NCI-H446 (cell line): ENCODE measurements at places on chromosomes 11 and 22.

- DNase-seq = no peak
Observed at GRCh38 chr11:101915791-101916291, 481 bp downstream of the ANGPTL5 start.

GRCh38 chr22:37731804-37732471 is 35.1 kb downstream of the TRIOBP start:
- DNase-seq = no peak

GRCh38 chr22:46798366-46799350 is 36.2 kb downstream of the TBC1D22A start:
- peak; percentile 36 for DNase-seq

GRCh38 chr11:44986315-44986714 is 35.6 kb upstream of the TP53I11 start:
- DNase-seq = no peak

- DNase-seq = no peak
Observed at GRCh38 chr11:111582163-111582562, 20.1 kb upstream of the SIK2 start.

- DNase-seq = no peak
Observed at GRCh38 chr22:29072979-29073617, at the start of gene KREMEN1. Gene KREMEN1 (plus strand): TSS chr22:29073035. CDS start chr22:29073131, 96 bp downstream.

DNA sequence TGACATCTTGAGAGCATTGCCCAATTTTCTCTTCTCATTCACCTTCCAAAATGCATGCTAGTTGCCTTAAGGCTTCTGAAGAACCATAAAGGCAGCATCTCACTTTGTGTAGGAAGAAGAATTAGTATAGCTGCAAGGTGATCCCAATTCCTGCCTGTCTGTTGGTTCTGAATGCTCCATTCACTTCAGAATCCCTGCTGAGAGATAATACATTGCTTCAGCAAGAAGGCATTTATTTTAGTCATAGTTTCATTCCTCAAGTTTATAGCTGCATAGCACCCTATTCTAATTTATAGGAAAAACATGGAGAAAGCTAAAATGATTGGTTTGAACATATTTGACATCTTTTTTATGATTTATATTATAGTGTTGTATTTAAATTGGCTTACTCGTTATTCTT is 181.3 kb downstream of the METTL15 start:
- no peak for DNase-seq

DNA sequence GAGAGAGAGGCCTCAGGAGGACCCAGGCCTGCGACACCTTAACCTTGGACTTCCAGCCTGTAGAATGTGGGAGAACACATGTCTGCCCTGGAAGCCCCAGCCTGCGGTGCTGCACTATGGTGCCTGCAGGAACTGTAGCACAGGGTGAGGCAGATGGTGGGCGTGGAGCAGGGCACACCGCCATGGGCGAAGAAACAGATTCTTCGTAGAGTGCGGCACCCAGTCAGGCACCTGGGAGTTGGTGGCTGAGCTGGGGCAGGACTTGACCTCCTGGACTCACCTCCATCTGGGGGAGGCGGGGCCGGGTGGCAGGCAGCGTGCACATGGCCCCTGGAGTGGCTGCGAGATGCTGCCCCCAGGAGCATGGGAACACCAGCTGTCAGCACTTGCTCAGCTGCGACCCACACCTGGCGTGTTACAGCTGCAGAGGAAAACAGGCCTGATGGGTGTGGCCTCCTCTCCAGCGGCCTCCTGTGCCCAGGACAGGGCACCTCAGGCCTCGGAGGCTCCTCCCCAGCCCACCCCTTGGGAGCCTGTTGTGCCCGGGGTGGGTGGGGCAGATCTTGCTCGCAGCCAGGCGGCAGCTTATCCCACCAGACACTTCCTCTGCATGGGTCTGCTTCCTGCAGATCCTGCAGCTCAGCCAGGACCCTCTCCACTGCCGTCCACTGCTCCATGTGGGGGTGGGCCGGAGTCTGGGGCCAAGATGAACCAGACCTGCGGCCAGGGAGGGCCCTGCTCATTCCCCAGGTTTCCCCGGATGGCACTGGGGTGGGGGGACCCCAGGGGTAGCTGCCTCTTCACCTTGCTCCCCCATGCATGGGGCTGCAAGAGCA is 80.4 kb downstream of the MYEOV start:
- DNase-seq = no peak

- DNase-seq = no peak
Observed at GRCh38 chr22:46055911-46056545, 79.1 kb upstream of the WNT7B start.

DNA sequence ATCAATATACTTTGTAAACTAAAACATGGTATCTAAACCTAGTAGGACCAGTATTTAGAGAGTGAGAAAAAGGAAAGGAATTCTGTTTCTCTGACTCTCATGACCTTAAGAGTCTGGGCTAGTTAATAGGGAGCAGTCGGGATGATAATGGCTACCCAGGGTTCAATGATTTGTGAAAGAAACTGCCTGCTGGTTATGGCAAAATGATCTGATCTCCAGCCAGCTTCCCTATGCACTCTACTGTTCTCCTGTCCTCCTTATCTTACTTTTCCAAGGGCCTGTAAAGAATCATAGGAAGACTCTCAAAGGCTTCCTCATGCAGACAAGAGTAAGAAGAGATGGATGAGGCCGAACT is 193.1 kb upstream of the PITPNB start:
- DNase-seq = no peak

DNA sequence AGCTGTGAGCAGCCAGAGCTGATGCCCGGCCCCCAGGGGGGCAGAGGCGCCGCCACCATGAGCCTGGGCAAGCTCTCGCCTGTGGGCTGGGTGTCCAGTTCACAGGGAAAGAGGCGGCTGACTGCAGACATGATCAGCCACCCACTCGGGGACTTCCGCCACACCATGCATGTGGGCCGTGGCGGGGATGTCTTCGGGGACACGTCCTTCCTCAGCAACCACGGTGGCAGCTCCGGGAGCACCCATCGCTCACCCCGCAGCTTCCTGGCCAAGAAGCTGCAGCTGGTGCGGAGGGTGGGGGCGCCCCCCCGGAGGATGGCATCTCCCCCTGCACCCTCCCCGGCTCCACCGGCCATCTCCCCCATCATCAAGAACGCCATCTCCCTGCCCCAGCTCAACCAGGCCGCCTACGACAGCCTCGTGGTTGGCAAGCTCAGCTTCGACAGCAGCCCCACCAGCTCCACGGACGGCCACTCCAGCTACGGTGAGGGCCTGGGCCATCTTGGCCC is 6.1 kb downstream of the CDC42EP1 start:
- DNase-seq = no peak

DNA sequence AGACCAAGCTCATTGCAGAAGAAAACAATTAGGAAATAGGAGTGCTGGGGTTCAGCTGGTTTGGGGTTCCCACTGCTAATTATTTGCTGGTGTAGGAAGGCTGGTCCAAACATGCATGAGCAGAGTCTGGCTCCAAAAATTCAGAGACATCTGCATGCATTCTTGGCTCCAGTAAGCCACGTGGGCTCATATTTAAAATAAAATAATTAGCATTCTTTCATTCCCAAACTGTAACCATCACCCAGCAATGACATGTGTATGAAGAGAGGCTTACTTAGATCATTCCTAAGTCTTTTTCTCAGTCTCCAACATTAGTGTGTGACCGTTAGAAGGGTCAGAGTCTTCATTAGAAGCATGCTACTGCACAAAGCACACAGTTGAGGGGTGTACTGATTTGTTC is 58.4 kb downstream of the EFCAB6 start:
- no peak for DNase-seq

- DNase-seq = no peak
Observed at GRCh38 chr11:111729071-111729830, 36.9 kb downstream of the PPP2R1B start.

DNA sequence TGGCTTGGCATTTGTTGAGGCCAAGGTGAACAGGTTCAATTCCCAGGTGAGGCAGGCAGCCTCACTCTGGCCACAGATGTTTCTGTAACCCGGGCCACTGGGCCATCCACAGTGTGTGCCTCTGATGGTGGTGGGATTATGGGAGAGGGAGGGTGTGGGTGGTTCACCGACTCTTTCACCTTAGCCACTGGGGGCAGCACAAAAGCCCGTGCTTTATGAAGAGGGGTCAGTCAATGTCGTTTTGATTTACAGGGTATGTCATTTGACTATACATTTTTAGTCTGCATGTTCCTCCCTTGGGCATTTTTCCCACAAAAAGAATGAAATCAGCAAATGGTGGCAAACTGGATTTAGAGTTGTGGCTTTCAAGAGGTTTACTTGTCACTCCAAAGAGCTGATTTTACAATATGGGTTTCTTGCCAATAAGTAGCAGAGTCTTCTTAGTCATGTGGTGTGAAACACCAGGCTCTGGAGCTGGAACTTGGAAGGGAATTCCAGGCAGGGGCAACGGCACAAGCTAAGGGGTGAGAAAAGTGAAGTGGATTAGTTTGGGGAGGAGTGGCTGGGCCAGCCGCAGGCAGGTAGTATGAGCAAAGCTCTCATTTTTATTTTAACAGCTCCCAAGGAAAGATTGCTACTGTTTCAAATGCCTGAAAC is 217.8 kb upstream of the ZBED5 start:
- no peak for DNase-seq

- no peak for DNase-seq
Observed at GRCh38 chr11:10158461-10158860, 135.6 kb downstream of the SBF2 start.

GRCh38 chr22:45101515-45102227 is 62.1 kb upstream of the NUP50 start:
- DNase-seq = peak; percentile 11

GRCh38 chr22:30273711-30274436 is 7.2 kb upstream of the OSM start:
- no peak for DNase-seq
